ENCODE measurements at places on chromosomes 2 and 18. TPM values are rescaled to one million over a fixed set of nuclear protein-coding genes. Genes with fewer than 3 reads are reported as not detected.

DNA sequence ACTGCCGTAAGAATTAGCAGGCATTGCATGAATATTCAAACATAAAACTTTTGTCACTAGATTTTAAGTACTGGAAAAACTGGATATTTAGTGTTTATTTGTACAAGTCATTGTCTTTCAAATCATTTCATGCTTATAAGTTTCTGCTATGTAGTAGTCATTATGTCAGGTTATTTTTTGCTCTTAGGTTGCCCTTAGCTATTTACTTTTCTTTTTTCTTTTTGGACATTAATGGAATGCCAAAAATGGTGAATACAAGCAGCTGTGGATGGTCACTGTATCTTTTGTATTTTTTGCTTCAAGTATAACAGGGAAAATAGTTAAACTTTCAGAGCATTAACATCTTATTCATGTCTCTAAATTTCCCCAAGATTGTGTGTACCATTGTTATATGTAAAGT, 18.6 kb upstream of the KCNJ13 start:
- DNase-seq, result no peak
- no peak overlapping the region for H3K4me3 ChIP-seq
- peak overlapping the region; percentile 24 for H3K27ac ChIP-seq
- peaks cover 12% of the 10 kb centered on the region for H3K4me1 ChIP-seq
- H3K36me3 ChIP-seq, result peaks cover 42% of the 10 kb centered on the region

DNA sequence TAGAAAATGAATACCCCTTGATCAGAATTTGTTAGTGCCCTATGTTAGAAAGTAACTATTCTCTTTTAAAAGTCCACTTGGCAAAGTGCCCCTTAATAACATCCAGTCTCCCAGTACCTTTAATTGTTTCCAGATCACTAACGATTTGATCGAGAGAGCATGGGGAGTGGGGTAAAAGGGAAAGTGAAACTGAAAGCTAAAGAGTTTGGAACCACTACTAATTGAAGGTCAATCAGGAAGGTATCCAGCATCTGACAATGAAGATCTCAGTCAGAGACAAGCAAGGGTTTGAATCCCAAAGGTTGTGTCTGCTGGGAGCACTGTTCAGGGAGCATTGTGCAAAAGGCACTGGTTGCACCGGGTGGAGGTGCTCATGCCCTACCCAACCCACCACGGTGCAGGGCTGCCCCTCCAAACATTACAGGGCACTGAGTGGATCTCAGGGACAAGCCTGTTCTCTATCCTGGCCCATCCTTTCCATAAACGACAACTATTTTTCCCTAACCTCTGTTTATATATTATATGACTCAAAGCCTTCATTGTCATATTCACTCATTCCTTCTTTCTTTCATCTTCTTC, 14.6 kb upstream of the RIT2 start:
- H3K27ac ChIP-seq, result no peak overlapping the region
- H3K4me1 ChIP-seq, result no peaks in the 10 kb centered on the region
- no peaks in the 10 kb centered on the region for H3K36me3 ChIP-seq
- DNase-seq, result peak; percentile 2
- H3K4me3 ChIP-seq, result no peak overlapping the region
- H3K27me3 ChIP-seq, result no peaks in the 10 kb centered on the region

DNA sequence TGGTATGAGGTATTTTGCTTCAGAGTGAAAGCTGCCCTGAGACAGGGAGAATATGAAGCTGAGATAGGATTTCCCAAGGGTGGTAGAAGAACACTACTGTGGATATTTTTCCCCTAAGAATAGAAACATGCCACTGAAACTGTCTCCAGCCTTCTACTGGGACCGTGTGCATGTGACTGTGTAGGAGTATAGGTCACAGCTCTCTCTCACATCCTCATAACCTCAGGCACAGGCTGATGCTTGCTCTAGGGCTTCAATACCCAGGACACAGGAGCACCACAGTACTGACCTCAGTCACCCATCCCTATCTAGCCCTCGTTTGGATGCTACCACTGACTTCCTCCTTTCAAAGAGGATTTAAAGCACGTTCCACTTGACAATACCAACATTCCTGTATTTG, 67.2 kb downstream of the REV1 start:
- DNase-seq, result no peak
- no peaks in the 10 kb centered on the region for H3K27me3 ChIP-seq
- no peak overlapping the region for H3K4me3 ChIP-seq
- H3K36me3 ChIP-seq, result peaks cover 5% of the 10 kb centered on the region
- no peaks in the 10 kb centered on the region for H3K4me1 ChIP-seq

DNA sequence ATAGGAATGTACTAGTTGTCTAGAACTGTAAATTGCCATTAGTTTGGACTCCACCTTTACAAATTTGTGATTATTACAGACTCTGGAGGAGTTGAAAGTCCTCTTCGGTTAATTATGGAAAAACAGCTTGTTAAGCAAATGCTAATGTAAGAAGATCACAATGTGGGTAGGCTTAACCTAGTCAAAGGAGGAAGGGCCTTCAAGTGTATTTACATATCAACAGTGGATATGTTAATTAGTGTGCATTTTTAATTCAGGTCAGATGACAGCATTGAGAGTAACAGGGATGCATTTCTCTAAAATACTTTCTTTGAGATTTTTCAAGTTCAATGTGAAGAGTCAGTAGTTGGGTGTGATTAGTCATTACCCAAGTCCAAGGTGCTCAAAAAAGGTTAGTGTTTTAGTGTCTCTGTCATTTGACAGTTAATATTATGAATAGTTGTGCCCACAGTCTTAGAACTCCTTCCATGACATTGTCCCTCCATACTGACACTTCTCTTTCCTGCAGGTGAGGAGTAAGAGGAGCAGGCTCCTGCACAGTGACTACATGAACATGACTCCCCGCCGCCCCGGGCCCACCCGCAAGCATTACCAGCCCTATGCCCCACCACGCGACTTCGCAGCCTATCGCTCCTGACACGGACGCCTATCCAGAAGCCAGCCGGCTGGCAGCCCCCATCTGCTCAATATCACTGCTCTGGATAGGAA, 28.0 kb downstream of the CD28 start:
- H3K27me3 ChIP-seq, result no peaks in the 10 kb centered on the region
- H3K4me1 ChIP-seq, result no peaks in the 10 kb centered on the region
- H3K4me3 ChIP-seq, result no peak overlapping the region

- DNase-seq, result peak; percentile 92
- H3K4me1 ChIP-seq, result peaks cover 15% of the 10 kb centered on the region
- peak overlapping the region; percentile 81 for H3K27ac ChIP-seq
- H3K36me3 ChIP-seq, result no peaks in the 10 kb centered on the region
- no peaks in the 10 kb centered on the region for H3K27me3 ChIP-seq
Measured at GRCh38 chr2:121626777-121627524, 22.3 kb downstream of the CLASP1 start.

- no peak overlapping the region for H3K4me3 ChIP-seq
- H3K27me3 ChIP-seq, result no peaks in the 10 kb centered on the region
- no peak overlapping the region for H3K27ac ChIP-seq
- H3K36me3 ChIP-seq, result no peaks in the 10 kb centered on the region
- H3K4me1 ChIP-seq, result no peaks in the 10 kb centered on the region
Measured at GRCh38 chr18:40258311-40258710, 1696.7 kb upstream of the PIK3C3 start.

GRCh38 chr2:208006833-208007232, 18.5 kb downstream of the PLEKHM3 start:
- H3K4me3 ChIP-seq, result no peak overlapping the region
- H3K4me1 ChIP-seq, result peaks cover 16% of the 10 kb centered on the region
- H3K27ac ChIP-seq, result no peak overlapping the region
- H3K36me3 ChIP-seq, result no peaks in the 10 kb centered on the region
- no peaks in the 10 kb centered on the region for H3K27me3 ChIP-seq
- DNase-seq, result no peak

DNA sequence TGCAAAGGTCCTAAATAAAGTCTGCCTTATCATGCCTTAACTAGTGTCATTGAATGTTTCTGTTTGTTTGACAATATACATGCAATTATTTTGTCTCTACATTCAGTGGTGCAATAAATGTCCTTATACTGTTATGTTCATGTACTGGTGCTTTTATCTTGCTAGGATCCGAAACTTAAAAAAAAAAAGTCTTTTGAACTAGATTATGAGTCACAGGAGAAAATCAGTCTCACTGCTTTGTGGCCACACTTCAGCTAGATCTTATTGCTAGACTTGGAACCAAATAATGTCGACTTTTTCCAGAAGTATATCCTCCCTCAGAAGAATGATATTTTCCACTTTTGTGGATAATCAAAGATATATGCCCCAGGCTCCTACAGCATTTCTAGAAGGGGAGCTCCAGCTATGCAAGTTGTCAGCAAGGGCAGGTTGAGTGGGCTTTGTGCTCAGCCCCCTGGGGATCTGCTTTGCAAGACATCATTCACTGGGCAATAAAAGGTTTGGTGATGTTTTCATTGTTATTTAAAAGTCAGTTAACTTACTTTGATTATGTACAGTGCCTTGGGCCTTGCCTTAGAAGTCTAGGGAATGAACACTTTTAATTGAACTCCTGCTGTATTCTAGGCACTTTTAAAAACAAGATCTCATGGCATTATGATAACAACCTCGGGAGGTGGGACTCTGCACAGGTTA, 157.1 kb upstream of the LRRTM1 start:
- H3K36me3 ChIP-seq, result no peaks in the 10 kb centered on the region
- H3K27me3 ChIP-seq, result no peaks in the 10 kb centered on the region
- H3K4me1 ChIP-seq, result peaks cover 18% of the 10 kb centered on the region
- H3K4me3 ChIP-seq, result no peak overlapping the region
- no peak overlapping the region for H3K27ac ChIP-seq

DNA sequence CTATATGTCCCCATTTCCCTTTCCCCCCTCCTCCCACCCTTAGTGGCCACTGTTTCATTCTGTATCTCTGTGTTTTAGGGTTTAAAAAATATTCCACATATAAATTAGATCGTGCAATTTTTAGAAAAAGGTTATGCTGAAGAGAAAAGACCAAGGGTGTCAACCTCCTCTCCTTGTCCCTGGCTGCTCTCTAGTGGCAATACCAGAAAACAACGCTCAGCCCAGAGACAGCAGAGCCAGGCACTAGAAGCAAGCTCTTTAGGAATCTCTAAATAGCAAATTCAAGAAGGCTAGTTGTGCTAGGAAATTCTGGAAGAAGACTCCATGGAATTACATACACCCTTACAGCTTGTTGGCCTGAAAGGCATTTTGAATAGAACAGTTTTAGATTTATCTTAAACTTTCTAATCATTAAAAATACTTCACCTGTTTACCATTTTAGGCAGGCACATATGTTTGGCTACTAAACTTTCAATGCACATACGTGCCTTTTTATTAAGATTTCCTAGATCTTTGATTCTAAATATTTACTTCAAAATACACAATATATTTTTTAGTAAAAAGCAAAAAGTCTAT, 35.1 kb upstream of the RASGRP3 start:
- no peak overlapping the region for H3K27ac ChIP-seq
- H3K27me3 ChIP-seq, result no peaks in the 10 kb centered on the region
- H3K4me3 ChIP-seq, result no peak overlapping the region
- DNase-seq, result peak; percentile 55

DNA sequence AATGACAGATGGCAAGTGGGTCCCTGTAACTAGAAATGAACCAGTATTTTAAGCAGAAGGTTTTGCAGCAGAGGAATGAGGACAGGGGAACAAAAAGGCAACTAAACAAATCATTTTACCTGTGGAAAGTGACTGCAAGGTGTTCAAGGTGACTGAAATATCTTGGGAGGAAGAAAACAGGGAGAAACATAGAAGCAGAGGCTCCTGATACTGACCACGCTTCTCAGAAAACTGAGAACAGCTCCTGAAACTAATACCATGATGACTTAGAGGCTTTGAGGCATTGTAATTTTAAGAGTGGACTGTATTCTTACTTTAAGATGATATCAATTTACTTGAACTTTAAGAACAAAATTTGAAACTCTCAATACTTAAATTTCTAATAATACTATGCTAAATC, at the start of gene DYTN:
DYTN (minus strand) TSS at position 101 of the 400 bp plus-strand sequence. CDS start 117 bp downstream, outside the sequence.
- no peaks in the 10 kb centered on the region for H3K36me3 ChIP-seq
- no peak within 1 kb of the TSS for H3K4me3 ChIP-seq
- DNase-seq, result no peak
- no peaks in the 10 kb centered on the region for H3K27me3 ChIP-seq
- no peaks in the 10 kb centered on the region for H3K4me1 ChIP-seq
- H3K27ac ChIP-seq, result no peak within 1 kb of the TSS

- H3K4me3 ChIP-seq, result no peak overlapping the region
- no peaks in the 10 kb centered on the region for H3K27me3 ChIP-seq
- no peaks in the 10 kb centered on the region for H3K4me1 ChIP-seq
Measured at GRCh38 chr2:55705027-55705653, 11.5 kb upstream of the PNPT1 start.

The BUB1 gene
- 0.89 TPM for total RNA-seq

- peak; percentile 85 for DNase-seq
- H3K4me3 ChIP-seq, result no peak overlapping the region
- H3K27me3 ChIP-seq, result no peaks in the 10 kb centered on the region
- H3K36me3 ChIP-seq, result no peaks in the 10 kb centered on the region
- H3K27ac ChIP-seq, result peak overlapping the region; percentile 91
- H3K4me1 ChIP-seq, result peaks cover 17% of the 10 kb centered on the region
Measured at GRCh38 chr2:54839461-54840255, 116.2 kb downstream of the EML6 start.

The SCG2 gene
- 11.1 TPM for total RNA-seq

The HS1BP3 gene
- 41.3 TPM for total RNA-seq

DNA sequence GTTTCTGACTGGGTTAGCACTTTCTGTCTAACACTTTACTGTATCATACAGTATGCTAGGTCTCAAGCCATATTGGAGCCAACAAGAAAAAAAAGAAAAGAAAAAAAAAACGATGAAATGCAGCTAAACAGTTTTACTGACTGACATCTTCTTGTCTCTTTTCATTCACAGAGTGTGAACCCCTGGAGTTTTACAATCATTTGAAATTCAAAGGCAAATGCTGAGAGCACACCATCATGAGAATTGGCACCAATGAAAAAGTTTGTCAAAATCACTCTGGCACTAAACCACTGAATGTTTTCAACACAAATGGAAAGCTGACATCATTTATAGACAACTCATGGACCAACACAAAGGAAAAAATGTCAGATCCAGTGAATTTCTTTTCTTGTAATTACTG, 513.3 kb downstream of the LRRTM4 start:
- DNase-seq, result no peak
- H3K27ac ChIP-seq, result no peak overlapping the region
- H3K4me3 ChIP-seq, result no peak overlapping the region
- H3K36me3 ChIP-seq, result no peaks in the 10 kb centered on the region

GRCh38 chr18:44729631-44730101, 49.0 kb downstream of the SETBP1 start:
- H3K27ac ChIP-seq, result no peak overlapping the region
- H3K27me3 ChIP-seq, result no peaks in the 10 kb centered on the region
- DNase-seq, result no peak
- no peak overlapping the region for H3K4me3 ChIP-seq
- H3K4me1 ChIP-seq, result peaks cover 43% of the 10 kb centered on the region

GRCh38 chr2:44799754-44800153, 141.7 kb upstream of the SIX3 start:
- peaks cover 15% of the 10 kb centered on the region for H3K27me3 ChIP-seq
- DNase-seq, result no peak
- H3K4me1 ChIP-seq, result peaks cover 5% of the 10 kb centered on the region
- H3K27ac ChIP-seq, result no peak overlapping the region

The VAMP8 gene
- total RNA-seq, result 108 TPM

- H3K27me3 ChIP-seq, result no peaks in the 10 kb centered on the region
- DNase-seq, result no peak
- H3K4me3 ChIP-seq, result no peak overlapping the region
- no peak overlapping the region for H3K27ac ChIP-seq
Measured at GRCh38 chr2:234805836-234806235, 146.0 kb upstream of the SH3BP4 start.

- DNase-seq, result no peak
- no peaks in the 10 kb centered on the region for H3K36me3 ChIP-seq
- no peaks in the 10 kb centered on the region for H3K27me3 ChIP-seq
- no peaks in the 10 kb centered on the region for H3K4me1 ChIP-seq
- H3K4me3 ChIP-seq, result no peak overlapping the region
- H3K27ac ChIP-seq, result no peak overlapping the region
Measured at GRCh38 chr2:8152392-8153257, 529.2 kb upstream of the ID2 start.

- peak; percentile 57 for DNase-seq
- no peak overlapping the region for H3K4me3 ChIP-seq
- H3K4me1 ChIP-seq, result peaks cover 38% of the 10 kb centered on the region
- H3K27me3 ChIP-seq, result peaks cover 66% of the 10 kb centered on the region
- no peaks in the 10 kb centered on the region for H3K36me3 ChIP-seq
Measured at GRCh38 chr2:72915907-72916742, 1.2 kb upstream of the EMX1 start.
